LHCN-M2 (cell line): ENCODE measurements at places on chromosomes 7 and 10. TPM values are rescaled to one million over a fixed set of nuclear protein-coding genes. Genes with fewer than 3 reads are reported as not detected.

Gene ANKRD61
- 0.23 and 0.38 TPM in 2 replicates for total RNA-seq

Gene COA1
- 68.2 and 74.1 TPM in 2 replicates for total RNA-seq

Gene EPO
- total RNA-seq, result 0.11 TPM in 1 of 2 replicates, not detected in the other

Gene MYH16
- not detected in 2 replicates for total RNA-seq

Gene TUBAL3
- not detected in 2 replicates for total RNA-seq

Gene NRCAM
- 6.0 and 8.9 TPM in 2 replicates for total RNA-seq

Gene CHST15
- 27.1 and 40.2 TPM in 2 replicates for total RNA-seq

Gene ADARB2
- total RNA-seq, result 0.11 and 0.83 TPM in 2 replicates

Gene CALD1
- 188 and 230 TPM in 2 replicates for total RNA-seq

DNA sequence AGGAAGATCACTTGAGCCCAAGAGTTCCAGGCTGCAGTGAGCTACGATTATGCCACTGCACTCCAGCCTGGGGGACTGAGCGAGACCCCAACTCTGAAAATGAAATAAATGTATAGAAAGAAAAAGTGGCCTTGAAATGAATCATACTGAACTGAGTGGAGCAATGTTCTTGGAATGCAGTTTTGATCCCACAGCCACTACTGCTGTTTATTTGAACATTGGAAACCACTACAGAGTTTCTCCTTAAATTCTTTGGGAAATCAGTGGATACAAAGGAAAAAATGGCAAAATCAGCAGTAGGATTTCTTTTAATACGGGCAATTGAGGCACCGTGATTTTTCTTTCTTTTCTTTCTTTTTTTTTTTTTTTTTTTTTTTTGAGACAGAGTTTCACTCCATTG, 637.4 kb downstream of the GALNT17 start:
- no peak for DNase-seq

- peak; percentile 39 for DNase-seq
Observed at GRCh38 chr10:79116801-79117723, 48.3 kb downstream of the ZMIZ1 start.

GRCh38 chr10:6674291-6674690, 94.2 kb upstream of the PRKCQ start:
- no peak for DNase-seq

DNA sequence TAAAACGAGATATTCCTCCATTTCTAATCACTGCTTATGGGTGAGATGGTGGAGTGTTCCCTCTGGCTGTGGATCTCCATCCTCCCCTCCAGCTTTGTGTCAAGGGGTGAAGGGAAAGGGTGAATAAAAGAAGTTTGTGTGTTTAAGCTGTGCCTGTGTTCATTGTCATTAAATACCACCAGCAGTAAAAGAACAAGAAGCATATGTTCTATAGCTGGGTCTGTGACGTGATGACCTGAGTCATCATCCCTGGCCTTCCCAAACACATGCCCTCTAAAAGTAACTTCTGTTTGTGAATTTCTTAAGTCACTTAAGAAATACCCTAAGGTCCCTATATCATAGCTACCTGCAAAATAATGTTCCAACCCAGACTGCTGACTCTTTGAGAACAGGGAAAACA, 104.9 kb downstream of the PPP1R17 start:
- DNase-seq, result peak; percentile 6

DNA sequence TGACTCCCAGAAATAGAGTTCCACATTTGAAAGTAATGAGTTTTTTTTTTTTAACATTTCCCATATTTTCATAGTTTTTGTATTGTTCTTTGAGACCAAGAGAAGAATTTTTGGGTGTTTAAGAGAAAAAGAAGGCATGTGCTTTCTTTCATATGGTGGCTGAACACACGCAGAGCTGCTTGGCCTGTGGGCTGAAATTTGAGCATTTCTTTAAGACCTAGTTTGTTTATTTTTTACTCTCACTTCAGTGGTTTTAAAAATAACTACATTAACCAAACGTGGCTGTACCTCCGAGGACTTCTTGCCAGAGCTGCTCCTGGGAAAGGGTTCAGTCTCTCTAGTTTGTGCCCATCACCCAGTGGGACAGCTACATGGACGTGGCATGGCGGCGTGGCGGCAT, 58.3 kb downstream of the INPP5A start:
- DNase-seq, result no peak

- DNase-seq, result peak; percentile 15
Observed at GRCh38 chr10:13840036-13840435, 253.3 kb downstream of the PRPF18 start.

DNA sequence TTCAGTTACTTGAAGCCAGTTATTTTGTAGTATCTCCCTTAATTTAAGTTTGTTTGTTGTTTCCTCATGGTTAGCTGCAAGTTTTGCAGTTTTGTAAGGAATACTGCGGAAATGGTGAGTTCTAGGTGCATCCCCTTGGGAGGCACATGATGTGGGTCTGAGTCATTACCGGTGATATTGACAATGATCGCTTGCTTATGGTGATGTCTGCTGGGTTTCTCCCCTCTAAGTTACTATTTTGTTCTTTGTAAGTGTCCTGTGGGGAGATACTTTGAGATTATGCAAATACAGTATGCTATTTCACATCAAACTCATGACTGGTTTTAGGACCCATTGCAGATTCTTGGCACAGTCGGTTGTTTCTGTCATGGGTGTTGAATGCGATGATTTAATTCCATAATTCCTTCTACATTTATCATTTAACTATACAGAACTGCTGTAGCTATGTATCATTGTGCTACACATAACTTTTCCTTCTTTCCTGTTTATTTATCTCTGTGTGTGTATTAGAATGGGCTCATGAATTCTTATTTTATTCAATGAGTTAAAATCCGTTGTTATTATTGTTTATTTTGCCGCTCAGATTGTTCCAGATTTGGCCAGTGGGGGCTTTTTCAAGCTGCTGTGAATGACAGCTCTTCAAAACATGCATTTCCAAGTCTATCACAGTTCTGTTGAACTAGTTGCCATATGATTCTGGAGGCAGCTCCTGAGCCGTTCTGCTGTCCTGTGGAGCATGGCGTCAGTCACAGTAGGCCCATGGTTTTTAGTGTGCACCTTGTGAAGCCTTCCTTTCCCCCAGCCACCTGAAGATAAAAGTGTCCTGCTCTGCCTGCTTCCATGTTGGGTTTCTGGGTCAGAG, 18.4 kb downstream of the TSPAN14 start:
- peak; percentile 45 for DNase-seq

GRCh38 chr10:119364645-119365600, 157.6 kb downstream of the GRK5 start:
- DNase-seq, result peak; percentile 26

GRCh38 chr7:78124216-78124615, 325.6 kb downstream of the PHTF2 start:
- no peak for DNase-seq

DNA sequence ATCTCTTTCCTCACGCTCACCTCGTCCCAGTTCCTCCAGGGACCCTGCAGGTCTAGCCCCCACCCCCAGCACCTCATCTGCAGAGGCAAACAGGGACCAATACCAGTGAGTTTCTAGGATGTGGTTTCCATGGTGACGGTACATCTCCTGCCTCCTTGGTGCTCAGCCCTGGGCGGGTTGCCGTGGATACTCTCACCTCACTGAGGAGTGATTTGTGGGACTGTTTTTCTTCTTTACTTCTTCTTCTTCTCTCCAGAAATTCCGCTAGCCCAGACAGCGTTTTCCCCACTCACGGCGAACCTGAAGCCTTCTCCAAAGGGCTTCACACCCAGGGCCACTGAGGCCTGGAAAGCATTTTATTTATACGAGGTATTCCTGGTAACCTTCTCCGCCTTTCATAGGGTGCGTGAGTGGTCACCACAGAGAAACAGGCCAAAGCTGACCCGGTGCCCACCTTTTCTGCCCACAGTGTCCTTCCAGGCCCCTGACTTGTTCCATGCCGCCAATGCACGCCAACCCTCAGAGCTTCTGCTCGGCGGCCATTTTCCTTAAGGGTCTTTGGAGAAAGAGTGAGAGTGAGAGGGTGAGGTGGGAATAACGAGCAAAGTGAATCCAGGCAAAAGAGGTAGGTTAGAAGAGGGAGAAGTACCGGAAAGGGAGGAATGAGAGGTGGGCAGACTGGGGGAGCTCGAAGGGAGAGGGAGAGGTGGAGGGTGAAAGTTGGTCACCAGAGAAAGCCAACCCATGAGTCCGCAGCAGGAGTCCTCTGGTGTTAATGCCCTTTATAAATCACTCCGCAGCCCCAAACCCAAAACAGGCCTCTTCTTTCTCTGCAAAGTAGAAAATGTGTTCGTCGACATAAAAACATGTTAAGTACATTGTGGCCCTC, 15.5 kb downstream of the FAM241B start:
- DNase-seq, result no peak

- no peak for DNase-seq
Observed at GRCh38 chr7:30782690-30783089, 11.5 kb downstream of the MINDY4 start.

- DNase-seq, result peak; percentile 89
Observed at GRCh38 chr10:29160150-29160617, 128.7 kb upstream of the LYZL1 start.

DNA sequence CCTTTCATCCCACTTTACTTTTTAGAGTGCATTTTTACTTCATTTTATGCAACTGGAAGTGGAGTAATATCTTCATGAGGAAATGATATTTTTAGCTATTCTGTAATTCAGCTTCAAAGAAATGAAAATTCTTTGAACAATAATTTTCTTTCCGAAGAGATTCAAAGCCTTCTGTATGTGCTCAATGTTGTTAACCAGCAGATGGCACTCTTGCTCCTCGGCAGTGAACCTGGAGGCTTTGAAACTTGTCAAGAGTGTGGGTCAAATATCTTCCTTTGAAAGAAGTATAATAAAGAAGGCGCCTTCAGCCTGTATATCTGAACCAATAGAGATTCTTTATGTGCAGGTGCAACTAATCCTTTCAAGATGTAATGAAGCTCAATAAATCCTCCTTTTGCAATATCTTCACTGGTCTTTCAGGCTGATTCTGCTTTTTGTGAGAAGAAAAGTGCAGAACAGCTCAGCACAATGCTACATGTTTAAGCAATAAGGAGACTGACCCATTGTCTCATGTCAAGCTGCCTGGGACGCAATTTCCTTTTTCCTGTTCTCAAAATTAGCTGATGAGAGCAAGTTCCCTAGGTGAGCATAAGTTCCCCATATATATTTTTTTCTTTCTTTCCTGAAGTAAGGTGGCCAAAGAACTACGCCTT, 258.4 kb downstream of the SEMA3A start:
- peak; percentile 75 for DNase-seq

GRCh38 chr7:40674316-40674715, 539.5 kb downstream of the SUGCT start:
- peak; percentile 47 for DNase-seq

DNA sequence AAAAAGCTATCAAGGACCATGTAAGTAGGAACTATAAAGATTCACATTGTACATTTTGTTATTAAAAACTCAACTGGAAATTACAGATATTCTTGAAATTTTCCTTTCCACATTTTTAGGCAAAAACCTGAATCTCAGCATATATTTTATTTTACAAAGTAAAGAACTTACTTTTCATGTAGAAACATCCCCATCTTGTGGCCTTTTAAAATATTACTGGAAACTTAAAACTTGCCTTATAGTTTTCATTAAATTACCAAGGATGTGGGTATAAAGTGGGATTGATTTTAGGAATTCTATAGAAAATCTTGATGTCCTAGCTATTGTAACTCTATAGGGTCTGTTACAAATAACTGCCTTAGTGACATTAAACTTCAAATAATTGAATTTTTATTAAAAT, 10.6 kb downstream of the DBF4 start:
- DNase-seq, result peak; percentile 49

GRCh38 chr7:49995681-49996080, 97.4 kb downstream of the ZPBP start:
- no peak for DNase-seq

DNA sequence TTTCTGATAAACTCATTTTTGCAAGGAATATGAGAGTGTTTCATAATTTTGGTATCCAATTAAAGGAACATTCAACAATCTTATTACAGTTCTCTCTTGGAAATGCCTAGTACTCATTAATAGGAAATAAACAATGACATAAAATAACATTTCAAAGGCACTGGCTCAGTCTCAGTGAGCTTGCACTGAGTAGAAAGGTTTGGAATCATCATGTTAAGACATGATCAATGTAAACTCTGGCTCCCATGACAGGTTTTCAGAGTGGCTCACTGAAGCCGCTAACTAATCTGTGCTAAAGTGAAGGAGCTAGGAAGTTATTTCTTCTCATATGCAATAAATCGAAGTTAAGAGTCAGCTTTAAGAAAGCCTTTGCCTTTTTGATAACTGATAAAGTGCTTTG, 203.3 kb upstream of the HGF start:
- DNase-seq, result no peak

DNA sequence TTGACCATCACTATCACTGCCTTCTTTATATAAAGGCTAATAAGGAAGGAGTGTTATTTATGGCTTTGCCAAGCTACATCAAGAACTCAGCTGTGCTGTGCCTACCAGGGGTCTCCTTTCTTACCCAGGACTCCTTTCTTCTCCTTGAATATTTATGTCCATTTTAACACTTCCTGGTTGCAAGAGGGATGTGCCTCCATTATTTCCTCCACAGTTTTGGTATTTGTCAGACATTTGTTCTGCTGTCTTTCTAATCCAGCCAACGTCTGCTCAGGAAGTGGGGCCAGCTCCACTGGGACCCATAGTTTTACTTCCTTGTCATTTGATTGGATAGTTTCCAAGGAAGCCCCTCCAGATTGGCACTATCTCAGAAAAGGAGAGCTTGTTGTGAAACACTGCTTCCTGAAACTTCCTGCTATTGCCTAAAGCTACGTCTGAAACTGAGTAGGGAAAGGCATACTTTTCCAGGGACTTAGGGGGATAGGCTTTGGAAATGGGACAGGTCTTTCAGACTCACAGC, 6.6 kb upstream of the STRIP2 start:
- DNase-seq, result no peak

DNA sequence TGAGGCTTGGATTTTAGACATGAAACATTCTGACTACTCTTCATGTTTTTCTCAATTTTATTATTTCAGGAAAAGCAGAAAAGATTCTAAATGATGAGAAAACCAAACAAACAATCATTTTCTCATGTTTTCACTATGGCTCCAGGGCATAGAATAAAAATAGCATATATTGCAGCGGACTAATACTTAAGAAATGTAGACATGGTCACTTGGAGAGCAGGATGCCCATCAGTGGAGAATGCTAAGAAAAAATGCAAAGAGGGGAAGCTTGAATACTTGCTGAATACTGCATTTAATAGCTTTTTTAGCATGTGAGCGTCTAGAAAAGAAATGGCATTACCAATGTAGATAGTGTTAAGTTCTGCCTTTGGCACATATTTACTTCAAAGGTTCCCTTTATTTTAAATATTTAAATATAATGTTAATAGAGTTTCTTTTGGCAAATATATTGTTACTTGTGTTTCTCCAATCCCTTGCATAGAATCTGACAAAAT, 107.9 kb downstream of the PPP1R17 start:
- no peak for DNase-seq

- DNase-seq, result no peak
Observed at GRCh38 chr7:69732203-69732602, 133.9 kb downstream of the AUTS2 start.

DNA sequence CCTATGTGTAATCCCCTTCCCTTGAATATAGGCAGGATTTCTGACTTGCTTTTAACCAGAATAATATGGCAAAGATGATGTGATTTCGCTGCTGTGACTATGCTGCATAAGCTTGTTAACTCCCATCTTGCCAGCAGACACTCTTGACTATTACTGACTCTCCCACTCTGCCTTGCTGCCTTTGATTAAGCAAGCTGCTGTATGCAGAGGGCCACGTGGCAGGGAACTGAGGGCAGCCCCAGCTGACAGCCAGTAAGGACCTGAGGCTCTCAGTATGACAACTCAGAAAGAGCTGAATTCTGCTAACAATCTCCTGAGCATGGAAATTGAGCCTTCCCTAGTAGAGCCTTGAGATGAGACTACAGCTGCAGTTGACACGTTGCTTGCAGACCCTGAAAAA, 279.4 kb upstream of the CACNA2D1 start:
- peak; percentile 15 for DNase-seq
